HS-5 (cell line): ENCODE measurements at places on chromosomes 3 and 15.

- no peak for DNase-seq
Observed at GRCh38 chr3:7095116-7095515, 234.2 kb downstream of the GRM7 start.

DNA sequence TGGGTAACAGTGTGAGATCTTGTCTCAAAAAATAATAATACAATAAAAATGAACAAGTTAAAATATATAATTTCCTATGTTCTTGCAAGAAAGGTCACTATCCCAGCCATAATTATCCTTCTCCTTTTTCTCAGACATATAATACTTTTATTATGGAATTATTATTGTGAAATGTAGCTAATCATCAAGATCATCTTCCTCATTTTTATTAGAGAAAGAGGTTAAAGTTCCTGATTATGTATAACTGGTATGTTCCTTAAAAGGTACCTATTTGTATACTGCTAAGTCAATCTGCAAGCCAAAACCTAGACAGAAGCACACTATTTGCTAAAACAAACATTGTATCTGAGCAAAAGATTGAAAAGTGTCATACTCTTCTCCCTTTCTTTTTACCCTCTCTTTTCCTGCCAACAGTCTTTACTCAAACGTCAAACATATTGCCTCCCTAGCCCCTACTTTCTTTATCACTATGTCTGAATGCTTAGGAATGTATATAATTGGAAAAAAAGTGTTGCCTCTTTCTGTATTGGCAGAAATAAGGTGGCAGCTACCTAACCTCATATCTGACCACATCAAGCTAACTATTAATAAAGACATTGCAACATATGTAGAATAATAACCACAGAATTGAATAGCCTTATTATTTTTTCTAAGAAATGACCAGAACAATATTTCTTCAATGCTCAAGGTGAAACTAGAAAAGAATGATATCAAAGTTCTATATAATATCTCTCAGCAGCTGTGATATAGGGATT is 18.5 kb downstream of the SEC11A start:
- DNase-seq, result no peak

GRCh38 chr3:124701687-124702086 is 28.6 kb upstream of the UMPS start:
- DNase-seq, result peak; percentile 53

- DNase-seq, result no peak
Observed at GRCh38 chr15:34160735-34161134, 49.2 kb downstream of the KATNBL1 start.

GRCh38 chr3:41117398-41117870 is 81.9 kb upstream of the CTNNB1 start:
- DNase-seq, result peak; percentile 14

DNA sequence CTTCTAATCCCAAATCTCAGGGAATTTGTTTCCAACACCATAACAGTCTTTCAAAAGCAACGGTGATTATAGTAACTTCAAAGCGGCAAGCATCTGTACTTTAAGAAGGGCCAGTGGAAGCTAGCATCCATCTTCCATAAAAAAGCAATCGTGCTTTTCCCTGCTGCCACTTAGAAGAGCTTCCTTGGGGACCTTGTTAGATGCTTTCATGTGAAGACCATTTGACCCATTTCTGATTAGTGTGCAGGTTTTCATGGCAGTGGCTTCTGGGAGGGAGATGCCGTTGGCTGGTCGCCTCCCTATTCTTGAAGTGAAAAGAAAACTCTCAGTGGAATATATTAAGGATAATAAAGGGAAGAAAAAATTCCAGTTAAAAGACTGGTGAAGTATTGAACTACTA is 354.1 kb downstream of the ROBO2 start:
- no peak for DNase-seq

- DNase-seq, result no peak
Observed at GRCh38 chr3:62876064-62876463, 848 bp upstream of the CADPS start.

DNA sequence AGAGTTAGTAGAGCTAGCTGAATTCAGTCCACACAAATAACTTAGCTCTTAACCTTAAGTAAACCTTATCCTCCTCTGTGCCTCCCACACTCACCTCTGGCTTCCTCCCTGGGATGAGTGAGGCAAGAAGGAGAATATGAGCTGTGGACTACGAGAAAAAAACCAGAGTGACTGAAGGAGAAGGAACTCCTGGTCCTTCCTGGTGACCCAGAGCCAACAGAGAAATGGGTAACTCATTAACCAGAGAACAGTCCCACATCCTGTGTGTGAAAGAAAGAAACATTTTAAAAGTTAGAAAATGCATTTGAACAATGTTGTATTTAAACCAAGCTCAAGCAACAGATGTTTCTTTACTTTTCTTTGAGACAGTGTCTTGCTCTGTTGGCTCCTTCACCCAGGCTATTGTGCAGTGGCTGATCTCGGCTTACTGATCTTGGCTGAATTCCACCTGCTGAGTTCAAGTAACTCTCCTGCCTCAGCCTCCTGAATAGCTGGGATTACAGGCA is 27.5 kb upstream of the FAM81A start:
- DNase-seq, result no peak

- DNase-seq, result no peak
Observed at GRCh38 chr3:23438657-23439056, 235.5 kb downstream of the UBE2E2 start.

DNA sequence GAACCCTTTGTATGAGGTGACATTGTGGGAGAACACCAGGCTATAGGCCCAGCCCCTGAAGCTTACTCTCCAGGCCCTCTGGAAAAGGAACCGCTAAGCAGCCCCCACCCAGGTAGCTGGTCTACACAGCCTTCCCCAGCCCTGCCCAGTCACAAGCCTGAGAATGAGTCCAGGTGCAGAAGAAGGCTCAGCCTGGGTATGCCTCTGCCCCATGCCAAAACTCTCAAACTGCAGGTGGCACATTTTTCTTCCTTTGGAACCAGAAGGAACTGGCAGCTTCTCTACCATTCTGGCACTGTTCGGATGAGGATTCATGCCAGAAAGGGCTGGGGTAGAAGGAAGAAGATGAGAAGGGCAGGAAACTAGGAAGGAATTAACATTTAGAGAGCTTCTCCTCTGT is 23.7 kb upstream of the TBC1D21 start:
- no peak for DNase-seq

DNA sequence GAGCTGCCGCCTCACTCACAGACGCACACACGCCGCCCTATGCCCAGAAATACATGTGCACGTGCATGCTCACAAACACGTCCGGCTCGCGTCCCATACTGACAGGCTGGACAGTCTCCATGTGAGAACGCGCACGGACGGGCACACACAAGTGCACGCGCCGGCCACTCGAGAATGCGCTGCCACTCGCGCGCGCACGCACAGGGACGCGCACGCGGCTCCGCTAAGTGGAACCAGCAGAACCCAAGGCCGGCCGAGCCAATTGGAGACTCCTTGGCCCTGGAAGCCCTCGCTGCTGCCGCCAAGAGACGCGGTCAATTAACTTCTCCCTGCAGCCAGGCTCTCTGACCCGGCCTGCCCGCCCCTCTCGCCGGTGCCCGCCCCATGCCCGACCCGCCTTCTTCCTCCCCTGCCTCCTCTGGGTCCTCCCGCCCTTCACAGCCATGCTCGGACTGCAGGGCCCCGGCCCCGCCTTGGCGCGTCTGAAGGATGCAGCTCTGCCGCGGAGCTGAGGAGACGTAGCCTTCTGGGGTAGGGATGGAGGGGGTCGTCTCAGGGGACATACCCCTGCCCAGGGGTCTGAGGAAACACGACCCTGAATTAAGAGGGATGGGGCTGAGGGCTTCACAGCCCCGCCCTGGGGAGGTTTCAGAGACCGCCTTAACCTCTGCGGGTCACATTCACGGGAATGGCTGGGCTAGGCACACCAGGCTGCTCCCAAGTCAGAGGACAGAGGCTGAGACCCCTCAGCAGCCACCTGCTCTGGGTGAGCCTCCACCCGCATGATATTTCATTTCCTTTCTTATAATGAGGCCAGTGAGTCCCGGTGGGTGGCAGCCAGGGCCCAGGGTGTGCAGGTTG is 15.0 kb downstream of the PTH1R start:
- peak; percentile 52 for DNase-seq

DNA sequence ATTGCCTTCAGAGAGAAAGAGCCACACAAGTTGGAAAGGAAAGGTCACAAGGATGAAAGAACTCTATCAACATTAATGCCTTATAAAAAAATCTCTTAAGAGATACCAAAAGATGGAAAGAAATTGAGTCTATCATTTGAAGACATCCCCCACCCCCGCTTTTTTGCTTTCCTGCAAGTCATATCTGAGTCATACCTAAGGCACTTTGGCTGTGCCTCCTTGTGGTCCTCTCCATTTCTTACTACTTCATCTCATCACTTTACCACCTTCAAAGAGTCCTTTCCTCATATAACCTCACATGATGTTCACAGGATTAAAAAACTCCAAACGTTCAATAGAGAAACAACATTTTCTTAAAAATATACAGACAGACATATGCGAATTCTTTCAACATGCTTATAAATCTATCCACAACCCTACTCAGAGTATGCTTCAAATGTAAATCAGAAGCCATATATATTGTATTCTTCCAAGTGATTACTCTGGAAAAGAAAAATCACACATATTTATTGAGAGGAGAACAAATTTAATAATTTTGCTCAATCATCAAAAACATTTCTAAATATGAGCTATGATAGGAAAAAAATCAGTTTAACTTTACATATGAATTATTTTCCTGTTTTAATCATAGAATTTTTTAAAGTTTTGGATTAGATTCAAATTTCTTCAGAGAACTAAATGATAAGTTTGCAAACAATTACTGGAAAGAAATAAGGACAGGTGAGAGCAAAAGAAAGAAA is 1003.9 kb upstream of the CFAP20DC start:
- DNase-seq, result peak; percentile 19

DNA sequence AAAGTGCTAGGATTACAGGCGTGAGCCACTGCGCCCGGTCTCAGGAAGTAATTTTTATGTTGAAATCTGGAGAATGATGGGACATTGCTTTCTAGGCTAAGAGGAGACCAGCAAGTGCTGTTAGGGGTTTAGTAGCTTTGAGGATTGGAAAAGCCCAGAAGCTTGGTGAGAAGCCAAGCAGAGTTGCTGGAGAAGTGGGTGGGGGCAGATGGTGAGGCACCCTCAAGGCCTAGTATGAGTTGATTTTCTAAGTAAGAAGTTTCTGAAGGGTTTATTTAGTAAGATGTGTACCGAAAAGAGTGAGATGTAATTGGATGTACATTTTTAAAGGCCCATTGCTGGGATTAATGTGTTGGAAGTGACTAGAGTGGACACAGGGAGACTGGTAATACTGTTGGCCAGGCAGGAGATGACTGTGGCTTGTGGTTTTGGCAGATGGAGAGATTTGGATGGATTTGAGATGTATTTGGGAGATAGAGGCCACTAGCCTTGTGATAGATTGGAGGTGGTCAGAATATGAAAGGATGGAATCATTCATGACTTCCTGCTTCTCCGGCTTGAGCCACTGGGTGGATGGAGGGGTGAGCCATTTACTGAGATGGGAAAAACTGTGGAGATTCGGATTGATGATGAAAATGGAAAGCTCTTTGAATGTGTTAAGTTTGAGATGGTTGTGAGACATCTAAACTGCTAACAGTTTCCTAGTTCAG is 2.3 kb downstream of the LRRC28 start:
- no peak for DNase-seq

DNA sequence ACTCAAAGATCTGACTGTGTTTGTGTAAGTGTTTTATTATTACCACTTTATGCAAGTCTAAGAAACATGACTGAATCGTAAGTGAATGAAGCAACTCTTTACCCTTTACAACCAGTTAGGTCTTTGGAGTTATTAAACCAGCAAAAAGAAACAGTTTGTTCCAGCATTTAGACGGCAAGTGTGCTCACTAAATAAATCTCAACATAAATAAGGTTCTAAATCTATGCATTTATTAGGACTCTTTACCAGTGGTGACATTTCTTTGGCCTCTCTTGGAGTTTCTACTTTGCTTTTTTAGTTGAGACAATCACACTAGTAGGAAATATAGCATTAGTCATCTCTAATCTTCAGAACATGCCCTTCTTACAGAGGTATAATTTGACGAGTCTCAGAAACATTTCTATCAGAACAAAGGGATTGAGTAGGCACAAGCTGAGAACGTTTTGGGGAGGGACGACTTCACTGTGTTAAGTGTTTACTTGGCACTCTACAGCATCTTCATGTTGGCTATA is 739.9 kb upstream of the NR2F2 start:
- no peak for DNase-seq

- no peak for DNase-seq
Observed at GRCh38 chr3:126111566-126112475, 27.9 kb upstream of the SLC41A3 start.

- no peak for DNase-seq
Observed at GRCh38 chr3:45966950-45967640, 23.8 kb downstream of the CXCR6 start.

DNA sequence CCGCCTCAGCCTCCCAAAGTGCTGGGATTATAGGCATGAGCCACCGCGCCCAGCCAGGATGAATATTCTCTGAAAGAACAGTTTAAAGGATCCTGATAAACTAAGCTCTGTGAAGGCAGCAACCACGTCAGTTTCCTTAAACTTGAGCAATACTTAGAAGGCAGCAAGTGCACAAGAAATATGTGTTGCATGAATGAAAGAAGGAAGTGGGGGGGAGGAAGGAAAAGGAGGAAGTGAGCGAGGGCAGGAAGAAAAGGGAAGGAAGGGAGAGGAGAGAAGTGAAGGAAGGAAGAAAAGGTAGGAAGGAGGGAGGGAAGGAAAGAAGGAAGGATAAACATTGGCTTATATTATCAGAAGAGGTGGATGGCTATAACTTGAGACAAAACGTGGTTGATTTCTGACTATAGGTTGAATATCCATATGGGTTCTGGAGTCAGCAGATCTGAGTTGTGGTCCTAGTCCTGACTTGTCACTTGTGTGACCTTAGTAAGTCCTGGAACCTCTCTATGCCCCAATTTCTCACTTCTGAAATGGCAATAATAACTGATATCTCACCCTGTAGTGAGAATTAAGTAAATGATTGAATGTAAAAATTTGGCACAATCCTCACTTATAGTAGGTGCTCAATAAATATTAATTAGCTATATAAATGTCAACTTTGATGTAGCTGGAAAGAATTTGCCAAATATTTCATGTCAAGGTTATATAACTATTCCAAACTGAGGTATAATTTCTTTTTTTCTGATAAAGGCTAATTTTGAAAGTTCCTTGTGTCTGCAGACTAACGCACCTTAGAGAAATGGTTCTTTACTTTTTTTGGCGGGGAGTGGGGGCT is 12.0 kb upstream of the SEMA4B start:
- no peak for DNase-seq

- no peak for DNase-seq
Observed at GRCh38 chr3:71070497-71071463, 512.7 kb downstream of the FOXP1 start.

DNA sequence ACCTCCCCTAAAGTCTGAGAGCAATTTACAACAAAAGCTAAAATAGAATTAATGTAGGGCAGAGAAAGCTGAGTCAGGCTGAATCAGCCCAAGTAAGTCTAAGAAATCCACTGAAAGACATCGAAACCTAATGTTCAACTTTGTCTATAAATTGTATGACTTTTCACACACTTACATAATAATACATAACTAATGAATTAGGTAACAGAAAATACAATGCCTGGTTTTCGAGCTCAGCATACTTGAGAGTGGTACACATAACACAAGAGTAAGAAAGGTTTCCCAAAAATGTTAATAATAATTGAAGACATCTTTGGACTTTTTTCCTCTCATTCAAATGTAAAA is 55.3 kb upstream of the VGLL4 start:
- peak; percentile 71 for DNase-seq
